Naive B cell (primary cell): ENCODE measurements at places on chromosomes 3 and 15. TPM values are rescaled to one million over a fixed set of nuclear protein-coding genes. Genes with fewer than 3 reads are reported as not detected.

TRIM42 gene
- polyA plus RNA-seq: not detected

FBXW12 gene
- not detected for polyA plus RNA-seq

- no peak for DNase-seq
Observed at GRCh38 chr3:136906725-136907124, 44.7 kb downstream of the NCK1 start.

- DNase-seq: no peak
Observed at GRCh38 chr3:5295191-5295690, 107.7 kb downstream of the EDEM1 start.

DNA sequence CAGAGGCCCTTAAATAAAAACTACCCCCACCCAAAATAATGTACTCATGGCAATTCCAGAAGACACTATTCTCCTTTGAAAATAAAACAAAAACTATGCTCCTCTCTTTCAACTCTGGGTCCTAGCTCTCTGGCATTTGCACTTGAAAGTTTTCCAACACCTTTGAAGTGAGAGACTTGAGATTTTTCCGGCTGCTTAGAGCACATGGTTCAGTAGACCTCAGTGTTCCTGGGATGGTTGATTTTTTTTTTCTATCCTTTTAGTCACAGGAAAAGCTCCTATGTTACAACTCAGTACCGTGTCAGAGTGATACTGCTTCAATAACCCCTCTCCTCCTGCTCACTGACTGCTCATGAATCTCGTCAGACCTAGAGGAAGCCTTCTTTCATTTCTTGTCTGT lies 118.3 kb upstream of the TUSC7 start:
- DNase-seq: no peak

DNA sequence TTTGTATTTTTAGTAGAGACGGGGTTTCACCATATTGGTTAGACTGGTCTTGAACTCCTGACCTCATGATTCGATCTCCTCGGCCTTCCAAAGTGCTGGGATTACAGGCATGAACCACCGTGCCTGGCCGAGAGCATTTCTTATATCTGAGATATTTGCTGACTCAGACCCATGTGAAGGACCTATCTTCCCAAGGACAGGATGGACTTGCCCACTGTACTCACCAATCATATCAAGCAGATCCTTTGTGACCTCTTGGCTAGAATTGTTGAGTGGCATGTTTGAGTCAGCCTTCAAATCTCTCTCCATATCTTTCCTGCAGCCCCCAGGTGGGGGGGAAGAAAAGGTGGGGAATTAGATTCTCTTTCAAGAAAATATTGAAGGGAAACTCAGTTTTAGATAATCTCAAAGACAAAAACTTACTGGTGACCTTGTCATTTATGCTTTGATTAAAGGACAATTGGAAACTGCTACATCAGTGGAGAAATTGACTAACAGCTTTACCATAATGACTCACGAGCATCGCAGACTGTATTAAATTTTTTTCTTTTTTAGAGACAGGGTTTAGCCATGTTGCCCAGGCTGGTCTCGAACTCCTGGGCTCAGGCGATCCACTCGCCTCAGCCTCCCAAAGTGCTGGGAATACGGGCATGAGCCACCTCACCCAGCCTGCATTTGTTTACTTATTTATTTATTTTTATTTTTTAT lies 3.1 kb downstream of the C3orf62 start:
- no peak for DNase-seq

GRCh38 chr15:81785679-81786078 lies 260.1 kb downstream of the MEX3B start:
- no peak for DNase-seq

DNA sequence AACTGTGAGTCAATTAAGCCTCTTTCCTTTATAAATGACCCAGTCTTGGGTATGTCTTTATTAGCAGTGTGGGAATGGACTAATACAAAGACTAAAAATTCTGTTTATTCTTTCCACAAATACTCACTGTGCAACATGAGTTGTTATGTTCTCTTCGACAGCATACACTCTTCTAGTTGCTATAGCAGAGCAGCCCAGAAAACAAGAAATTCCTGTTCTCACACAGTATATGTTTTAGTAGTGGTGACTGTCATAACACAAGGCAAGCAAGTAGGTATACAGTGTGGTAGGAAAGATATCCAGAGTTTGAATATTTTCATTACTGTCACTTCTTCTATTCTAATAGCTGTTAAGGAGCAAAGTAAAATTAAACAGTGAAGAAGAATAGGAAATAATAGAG lies 453.3 kb downstream of the ROBO1 start:
- DNase-seq: no peak

REC114 gene
- polyA plus RNA-seq: not detected
